Omental fat pad (tissue), 4 donors: ENCODE measurements at places on chromosomes 6 and 20. TPM values are rescaled to one million over a fixed set of nuclear protein-coding genes. Genes with fewer than 3 reads are reported as not detected.

Gene DNAAF9
- 21.0 TPM for total RNA-seq

Gene ADGRF4
- not detected for total RNA-seq

Gene BEND6
- total RNA-seq = 1.0 TPM

Gene HSPA1L
- total RNA-seq = 1.1 TPM

Gene GSTA2
- not detected for total RNA-seq

Gene ZNF341
- total RNA-seq = 1.6 TPM

Gene ATP9A
- total RNA-seq = 62.6 TPM

Gene LY6G6F
- not detected for total RNA-seq
